ENCODE measurements at places on chromosomes 16 and 17.
A peak's percentile ranks its signal among the peaks of the same experiment; 100 is the strongest.

- DNase-seq, result no peak
These were observed 2.5 kb downstream of the ADPRM start for GRCh38 chr17:10699856-10700255.

DNA sequence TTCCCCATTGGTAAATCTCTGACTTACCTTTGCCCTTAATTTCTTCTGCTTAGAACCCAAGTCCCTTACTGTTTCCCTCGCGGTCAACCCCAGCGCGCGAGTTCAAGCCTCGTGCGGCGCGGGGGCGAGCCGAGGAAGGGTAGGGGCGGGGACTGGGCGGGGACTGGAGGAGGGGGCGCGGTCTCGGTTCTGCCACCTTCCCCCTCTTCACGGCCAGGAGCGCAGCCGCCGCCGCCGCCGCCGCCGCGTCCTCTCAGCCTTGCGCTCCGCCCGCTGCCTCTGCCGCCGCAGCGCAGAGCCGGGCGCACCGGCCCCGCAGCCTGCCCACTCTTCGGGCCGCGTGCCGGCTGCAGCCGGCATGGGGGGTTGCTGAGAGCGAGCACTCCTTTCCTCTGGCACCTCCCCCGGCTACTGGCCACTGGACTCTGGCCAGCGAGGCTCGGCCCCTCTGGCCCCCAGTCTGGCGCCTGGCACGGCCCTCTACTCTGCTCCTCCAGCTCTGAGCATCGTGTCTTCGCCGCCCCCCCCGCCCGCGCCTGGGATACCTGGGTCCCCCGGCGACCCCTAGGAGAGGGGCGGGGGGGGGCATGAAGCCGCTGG, at the start of gene RAPGEFL1:
Gene RAPGEFL1, plus strand, starts transcription at position 196 of the 600 bp plus-strand sequence. Its CDS starts 392 bp downstream, at position 588.
- no peak for DNase-seq

DNA sequence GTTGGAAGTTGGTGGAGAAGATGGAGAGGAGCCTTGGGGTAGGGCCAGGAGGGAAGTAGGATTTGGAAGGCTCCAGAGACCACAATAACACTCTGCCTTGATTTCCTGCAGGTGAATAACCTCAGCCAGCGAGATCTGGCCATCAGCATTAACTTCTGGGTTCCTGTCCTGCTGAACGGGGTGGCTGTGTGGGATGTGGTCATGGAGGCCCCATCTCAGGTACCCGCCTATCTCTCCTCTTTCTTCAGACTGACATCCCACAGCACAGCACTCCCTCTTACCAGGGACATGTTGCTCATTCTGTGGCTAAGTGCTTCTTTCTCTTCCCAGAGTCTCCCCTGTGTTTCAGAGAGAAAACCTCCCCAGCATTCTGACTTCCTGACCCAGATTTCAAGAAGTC, 4.9 kb downstream of the COX6A2 start:
- DNase-seq, result no peak

GRCh38 chr16:83992624-83993023, 24.6 kb downstream of the NECAB2 start:
- DNase-seq, result no peak

DNA sequence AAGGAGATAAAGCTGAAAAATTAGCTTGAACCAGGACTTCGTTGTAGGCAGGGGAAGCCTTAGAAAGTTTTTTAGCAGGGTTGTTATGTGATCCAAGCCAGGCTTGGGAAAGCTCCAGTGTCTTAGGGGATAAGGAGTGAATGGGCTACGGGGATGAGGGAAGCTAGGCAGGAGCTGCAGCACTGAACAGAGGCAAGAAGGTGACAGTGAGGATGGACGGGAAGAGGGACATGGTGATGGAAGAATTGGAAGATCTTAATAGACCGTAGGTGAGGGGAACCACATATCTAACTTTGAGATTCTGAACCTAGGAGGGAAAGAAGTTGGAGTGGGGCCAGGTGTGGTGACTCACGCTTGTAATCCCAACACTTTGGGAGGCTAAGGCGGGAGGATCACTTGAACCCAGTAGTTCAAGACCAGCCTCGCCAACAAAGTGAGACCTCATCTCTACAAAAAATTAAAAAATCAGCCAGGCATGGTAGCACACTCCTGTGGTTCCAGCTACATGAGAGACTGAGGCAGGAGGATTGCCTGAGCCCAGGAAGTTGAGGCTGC, 3.2 kb downstream of the RHBDL3 start:
- no peak for DNase-seq

DNA sequence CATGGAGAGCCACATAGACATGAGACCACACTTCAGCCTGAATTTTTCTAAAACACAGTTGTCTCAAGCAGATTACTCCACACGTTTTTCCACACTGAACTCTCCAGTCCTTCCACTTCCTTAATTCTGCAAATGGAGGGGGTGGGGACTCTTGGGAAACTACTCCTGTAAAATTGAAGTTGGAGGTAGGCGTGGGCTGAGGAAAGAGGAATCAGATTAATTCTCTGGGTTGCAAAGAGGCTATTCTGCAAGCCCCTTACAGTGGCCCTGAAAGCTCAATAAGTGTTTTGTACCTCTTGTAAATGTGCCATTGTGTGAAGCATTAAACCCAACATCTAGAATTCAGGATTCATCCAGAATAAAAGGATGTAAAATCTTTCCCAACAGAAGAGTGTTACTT, 9.6 kb downstream of the MARVELD3 start:
- no peak for DNase-seq

DNA sequence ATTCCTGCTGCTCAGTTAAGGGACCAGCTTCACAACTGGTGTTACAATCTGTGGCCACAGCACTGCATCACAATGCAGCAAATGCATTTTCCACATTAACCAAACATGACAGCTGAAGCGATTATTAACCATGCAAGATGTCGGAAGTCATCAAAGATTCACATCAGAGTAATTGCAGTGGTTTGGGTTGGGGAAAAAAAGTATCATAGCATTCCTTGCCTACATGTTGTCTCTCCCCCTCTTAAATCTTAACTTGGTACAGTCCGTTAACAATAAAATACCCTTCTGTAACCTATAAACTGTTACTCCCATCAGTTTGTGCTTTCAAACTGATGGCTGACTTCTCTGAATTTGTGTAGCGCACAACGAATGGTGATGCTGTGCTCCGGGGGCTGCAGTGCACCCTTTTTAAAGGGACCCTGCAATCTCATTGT, 51.6 kb downstream of the NUP93 start:
- no peak for DNase-seq

- no peak for DNase-seq
These were observed 20.8 kb downstream of the NPRL3 start for GRCh38 chr16:117379-118365.

GRCh38 chr16:53912155-53912554, 208.2 kb downstream of the FTO start:
- no peak for DNase-seq

GRCh38 chr17:33292981-33293867, at the start of gene ASIC2:
ASIC2 (minus strand) TSS chr17:33293295.
- no peak for DNase-seq

GRCh38 chr16:8590811-8591210, 500 bp upstream of the TMEM114 start:
- no peak for DNase-seq

DNA sequence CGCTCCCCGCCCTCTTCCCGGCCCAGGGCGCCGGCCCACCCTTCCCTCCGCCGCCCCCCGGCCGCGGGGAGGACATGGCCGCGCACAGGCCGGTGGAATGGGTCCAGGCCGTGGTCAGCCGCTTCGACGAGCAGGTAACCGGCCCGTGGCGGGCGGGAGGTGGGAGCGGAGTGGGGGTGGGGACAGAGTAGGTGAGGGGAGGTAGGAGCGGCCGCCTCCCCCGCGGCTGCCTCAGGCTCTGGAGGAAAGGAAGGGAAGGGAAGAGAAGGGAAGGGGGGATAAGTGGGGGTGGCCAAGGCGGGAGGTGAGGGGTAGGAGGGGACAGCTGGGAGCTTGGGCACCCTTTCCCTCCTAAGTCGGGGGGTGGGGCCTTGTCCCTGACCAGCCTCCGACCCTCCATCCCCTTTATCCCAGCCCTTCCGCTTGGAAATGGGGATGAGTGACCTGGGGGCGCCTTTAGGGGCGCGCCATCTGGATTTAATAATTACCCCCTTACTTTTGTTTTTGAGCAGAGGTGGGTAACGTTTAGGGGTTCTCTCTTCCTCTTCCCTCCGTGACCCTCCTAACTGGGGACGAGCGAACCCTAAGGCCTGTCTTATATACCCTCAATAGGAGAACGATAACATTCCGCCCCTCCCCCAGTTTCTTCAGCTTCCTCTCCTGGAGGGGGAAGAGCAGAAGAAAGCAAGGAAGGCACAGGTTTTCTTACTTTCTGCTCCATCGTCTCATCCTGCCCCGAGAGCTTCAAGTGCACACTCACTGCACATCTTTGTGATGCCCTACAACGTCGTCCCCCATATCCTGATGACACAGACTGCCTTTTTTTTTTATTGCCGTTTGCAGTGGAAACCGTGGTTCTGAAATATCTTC, 694 bp downstream of the NF1 start:
- DNase-seq, result peak; percentile 79

DNA sequence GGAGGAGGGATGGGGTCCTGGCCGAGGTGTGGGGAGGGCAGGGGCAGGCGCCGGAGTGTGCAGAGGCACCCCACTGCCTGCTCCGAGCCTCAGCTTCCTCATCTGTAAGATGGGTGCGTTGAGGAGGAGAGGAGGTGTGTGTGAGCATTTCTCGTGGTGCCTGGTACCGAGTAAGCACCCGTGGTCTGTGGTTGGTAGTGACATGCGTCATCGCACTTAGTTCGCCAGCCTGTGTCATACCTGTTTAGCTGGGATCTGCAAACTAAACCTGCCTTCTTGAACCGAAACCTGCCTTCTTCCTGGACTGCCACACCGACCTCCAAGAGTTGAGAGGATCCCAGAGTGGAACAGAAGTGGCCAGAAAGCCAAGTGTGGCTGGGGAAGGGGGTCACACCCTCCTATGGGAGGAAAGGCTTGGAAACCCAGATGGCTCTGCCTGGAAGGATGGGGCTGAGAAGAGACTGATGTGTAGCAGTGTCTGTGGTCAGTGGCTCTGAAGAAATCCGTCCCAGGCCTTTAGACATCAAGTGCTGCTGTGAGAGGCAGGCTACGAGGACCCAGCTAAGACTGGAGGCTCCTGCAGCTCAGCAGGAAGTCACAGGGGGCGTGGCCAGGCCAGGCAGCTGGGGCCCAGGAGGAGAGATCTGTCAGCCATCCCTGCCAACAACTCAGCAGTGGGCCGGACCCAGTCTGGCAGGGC, 162.6 kb upstream of the PLCG2 start:
- DNase-seq, result no peak

GRCh38 chr17:67157732-67158639, 87.0 kb downstream of the HELZ start:
- no peak for DNase-seq

DNA sequence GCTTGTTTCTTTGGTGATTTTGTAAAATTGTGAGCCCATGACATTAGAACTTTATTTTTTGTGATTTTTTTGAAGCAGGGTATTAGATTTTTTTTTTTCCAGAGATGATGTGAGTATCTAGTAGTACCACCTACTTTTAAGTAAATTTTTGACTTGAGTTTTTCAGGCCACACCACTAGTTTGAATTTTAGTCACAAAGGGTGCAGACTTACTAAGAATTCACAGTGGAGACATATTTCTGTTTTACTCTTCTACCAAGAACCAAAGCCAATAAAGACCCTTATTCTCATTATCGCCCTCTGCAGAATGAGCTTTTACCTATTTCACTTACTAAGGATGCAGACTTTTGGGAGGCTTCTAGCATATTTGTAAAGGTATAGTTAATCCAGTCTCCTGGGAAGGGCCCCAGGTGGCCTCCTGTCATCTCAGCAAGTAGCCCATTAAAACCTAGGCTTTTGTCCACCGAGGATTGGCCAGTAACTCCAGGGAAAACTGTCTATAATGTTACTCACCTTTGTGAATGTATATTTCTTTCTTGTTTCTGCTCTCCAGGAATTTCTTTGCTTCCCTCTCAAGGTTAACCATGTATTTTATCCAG, 30.6 kb downstream of the NLK start:
- no peak for DNase-seq

DNA sequence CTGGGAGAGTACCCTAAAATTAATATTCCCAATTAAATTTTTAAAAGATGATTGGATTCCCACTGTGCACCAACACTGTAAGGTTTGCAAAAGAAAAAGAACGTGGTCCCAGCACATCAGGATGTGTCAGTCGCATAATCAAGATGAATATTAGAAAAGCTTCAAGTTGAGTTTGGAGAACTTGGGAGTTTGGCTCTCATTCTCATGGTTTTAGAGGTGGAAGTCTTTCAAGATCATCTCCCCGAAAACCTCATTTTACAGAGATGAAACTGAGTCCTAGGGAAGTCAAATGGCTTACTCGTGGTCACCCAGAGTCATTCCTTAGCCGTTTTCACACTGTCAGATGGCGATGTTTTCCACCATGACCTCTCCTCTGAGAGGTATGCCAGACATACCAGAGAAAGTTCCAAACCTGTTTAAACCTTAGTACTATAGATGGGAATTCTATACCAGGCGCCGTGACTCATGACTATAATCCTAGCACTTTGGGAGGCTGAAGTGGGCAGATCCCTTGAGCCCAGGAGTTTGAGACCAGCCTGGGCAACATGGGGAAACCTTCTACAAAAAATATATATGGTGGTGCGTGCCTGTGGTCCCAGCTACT, 1.2 kb downstream of the SEC14L1 start:
- DNase-seq, result no peak

DNA sequence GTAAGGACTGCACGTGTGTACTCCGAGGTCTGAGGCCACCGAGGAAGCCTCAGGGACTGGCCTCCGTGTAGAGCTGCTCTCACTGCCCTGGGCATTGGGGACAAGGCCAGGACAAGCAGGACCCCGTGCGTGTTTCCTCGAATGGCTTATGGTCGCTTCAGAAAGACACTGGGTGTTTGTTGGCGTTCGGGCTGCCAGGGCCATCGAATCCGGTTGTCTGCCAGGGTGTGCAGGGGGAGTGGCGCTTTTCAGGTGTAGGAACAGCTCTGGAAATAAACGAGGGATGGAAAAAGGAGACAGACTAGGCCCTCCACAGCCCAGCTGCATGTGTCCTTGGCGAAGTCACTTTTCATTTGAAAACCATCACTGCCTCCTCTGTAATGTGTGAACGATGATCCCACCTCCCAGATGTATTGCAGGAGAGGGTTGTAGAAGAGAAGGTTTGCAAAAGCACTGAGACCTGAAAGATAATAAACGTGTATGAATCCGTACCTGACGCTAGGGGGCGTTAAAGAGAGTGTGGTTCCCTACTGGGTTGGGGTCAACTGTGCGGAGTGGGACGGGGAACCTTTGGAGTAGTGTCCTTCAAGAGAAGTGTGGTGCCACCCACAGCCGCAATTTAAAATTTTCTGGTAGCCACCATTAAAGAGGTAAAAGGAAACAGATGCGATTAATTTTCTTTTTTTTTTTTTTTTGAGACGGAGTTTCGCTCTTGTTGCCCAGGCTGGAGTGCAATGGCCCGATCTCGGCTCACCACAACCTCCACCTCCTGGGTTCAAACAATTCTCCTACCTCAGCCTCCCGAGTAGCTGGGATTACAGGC, 2.1 kb upstream of the ZSCAN10 start:
- DNase-seq, result no peak

GRCh38 chr17:32684087-32684958, 192.6 kb downstream of the MYO1D start:
- DNase-seq, result no peak

- no peak for DNase-seq
These were observed 31.8 kb downstream of the UBN1 start for GRCh38 chr16:4879049-4879448.

GRCh38 chr16:79283578-79283977, 317.0 kb downstream of the MAF start:
- DNase-seq, result no peak
